ENCODE measurements at places on chromosomes 12 and 14. TPM values are rescaled to one million over a fixed set of nuclear protein-coding genes. Genes with fewer than 3 reads are reported as not detected.

KCNMB4 gene
- 0.25 TPM for total RNA-seq

C14orf39 gene
- not detected for total RNA-seq

HOXC4 gene
- total RNA-seq = not detected

CMKLR1 gene
- not detected for total RNA-seq

COL2A1 gene
- total RNA-seq = 0.32 TPM

CLEC2D gene
- total RNA-seq = 269 TPM

RFX4 gene
- not detected for total RNA-seq

HOXC5 gene
- total RNA-seq = not detected

IAPP gene
- not detected for total RNA-seq

DNAI7 gene
- not detected for total RNA-seq

FOXM1 gene
- total RNA-seq = 110 TPM

MIP gene
- not detected for total RNA-seq

METAP2 gene
- total RNA-seq = 73.6 TPM

DENND5B gene
- 0.52 TPM for total RNA-seq

EGLN3 gene
- total RNA-seq = 51.0 TPM

TAC3 gene
- total RNA-seq = not detected

SERPINA12 gene
- not detected for total RNA-seq

KRT71 gene
- not detected for total RNA-seq

PRB2 gene
- not detected for total RNA-seq

IFNG-AS1 gene
- not detected for total RNA-seq

RTN1 gene
- not detected for total RNA-seq

KERA gene
- total RNA-seq = not detected

PTPRQ gene
- total RNA-seq = not detected

PROX2 gene
- not detected for total RNA-seq

NFATC4 gene
- not detected for total RNA-seq

DBX2 gene
- not detected for total RNA-seq

CATSPERB gene
- total RNA-seq = 8.0 TPM

POTEM gene
- not detected for total RNA-seq

MBIP gene
- total RNA-seq = 24.4 TPM

SSTR1 gene
- total RNA-seq = not detected

NELL2 gene
- total RNA-seq = 12.1 TPM

PTMS gene
- total RNA-seq = 95.4 TPM

SSPN gene
- total RNA-seq = not detected

PPM1H gene
- total RNA-seq = 0.11 TPM

C12orf54 gene
- total RNA-seq = not detected

YY1 gene
- 101 TPM for total RNA-seq

FGF6 gene
- not detected for total RNA-seq

IL31 gene
- not detected for total RNA-seq

ST8SIA1 gene
- total RNA-seq = 0.32 TPM

NRXN3 gene
- not detected for total RNA-seq

MAP3K12 gene
- 25.0 TPM for total RNA-seq

TRMT61A gene
- total RNA-seq = 10.0 TPM

FAM181A gene
- not detected for total RNA-seq

RIPK3 gene
- total RNA-seq = 34.6 TPM

TRIP11 gene
- 44.7 TPM for total RNA-seq

MSI1 gene
- total RNA-seq = not detected

CCDC196 gene
- not detected for total RNA-seq

CLEC1B gene
- total RNA-seq = not detected

PZP gene
- total RNA-seq = not detected

FRMD6 gene
- 4.5 TPM for total RNA-seq

GLIPR1 gene
- total RNA-seq = 23.5 TPM

SYT1 gene
- total RNA-seq = not detected

All from T-helper 2 cell treated with Interferon-gamma antibody and Interleukin-4, amounts not matched to agents 100 ng/mL and 5 ng/mL, for 36 hours (primary cell).